ENCODE measurements at places on chromosomes 6 and 20. TPM values are rescaled to one million over a fixed set of nuclear protein-coding genes. Genes with fewer than 3 reads are reported as not detected.
A peak's percentile ranks its signal among the peaks of the same experiment; 100 is the strongest.

DNA sequence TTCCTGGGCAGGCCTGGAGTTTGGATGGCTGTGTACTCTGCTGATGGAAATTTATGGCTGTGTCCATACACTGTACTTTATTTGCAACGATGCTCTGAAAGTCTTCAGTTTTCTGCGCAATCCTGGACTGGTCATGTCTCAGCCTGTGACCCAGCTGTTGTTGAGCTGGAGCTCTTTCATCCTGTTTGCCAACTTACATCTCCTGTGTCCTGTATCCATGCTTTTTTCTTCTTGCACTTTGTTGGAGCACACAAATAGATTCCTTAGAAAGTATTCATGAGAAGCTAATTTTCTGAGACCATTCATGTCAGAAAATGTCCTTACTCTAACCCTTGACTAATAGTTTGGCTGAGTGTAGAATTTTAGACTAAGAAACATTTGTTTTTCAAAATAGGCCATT is 251.2 kb downstream of the BCKDHB start:
- peaks cover 2% of the 10 kb centered on the region for H3K4me1 ChIP-seq
- no peaks in the 10 kb centered on the region for H3K27me3 ChIP-seq
- DNase-seq = peak; percentile 79
- H3K4me3 ChIP-seq = no peak overlapping the region
- peak overlapping the region; percentile 6 for H3K27ac ChIP-seq

DNA sequence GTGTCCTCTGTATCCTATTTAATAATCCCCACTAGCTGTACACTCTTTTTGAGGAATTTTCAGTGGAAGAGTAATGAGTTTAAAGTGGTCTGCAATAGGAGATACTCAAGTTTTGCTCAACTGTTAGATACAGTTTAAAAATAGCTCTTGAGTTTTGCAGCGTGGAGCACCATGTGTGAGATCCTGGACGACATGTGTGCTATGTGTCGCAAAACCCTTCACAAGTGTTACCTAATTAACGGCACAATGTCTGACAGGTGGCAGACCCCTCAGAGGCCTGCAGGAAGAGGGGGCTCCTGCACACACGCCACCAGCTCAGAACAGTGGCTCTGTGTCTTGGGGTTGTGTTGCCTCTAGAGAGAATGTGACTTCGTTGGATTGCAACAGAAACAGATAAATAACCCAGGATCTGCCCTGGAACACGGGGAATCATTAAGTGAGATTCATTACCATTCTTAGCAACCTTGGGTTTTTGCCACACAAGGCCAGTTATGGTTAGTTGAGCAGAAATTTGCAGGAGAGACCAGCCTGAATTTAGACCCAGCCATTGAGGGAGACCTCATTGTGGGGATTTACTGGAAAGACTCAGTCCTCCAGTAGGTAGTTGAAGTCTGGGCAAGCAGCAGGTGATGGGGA is 73.8 kb downstream of the SASH1 start:
- H3K36me3 ChIP-seq = no peaks in the 10 kb centered on the region
- H3K27ac ChIP-seq = no peak overlapping the region
- H3K27me3 ChIP-seq = no peaks in the 10 kb centered on the region
- H3K4me1 ChIP-seq = peaks cover 15% of the 10 kb centered on the region
- DNase-seq = peak; percentile 59
- no peak overlapping the region for H3K4me3 ChIP-seq

DNA sequence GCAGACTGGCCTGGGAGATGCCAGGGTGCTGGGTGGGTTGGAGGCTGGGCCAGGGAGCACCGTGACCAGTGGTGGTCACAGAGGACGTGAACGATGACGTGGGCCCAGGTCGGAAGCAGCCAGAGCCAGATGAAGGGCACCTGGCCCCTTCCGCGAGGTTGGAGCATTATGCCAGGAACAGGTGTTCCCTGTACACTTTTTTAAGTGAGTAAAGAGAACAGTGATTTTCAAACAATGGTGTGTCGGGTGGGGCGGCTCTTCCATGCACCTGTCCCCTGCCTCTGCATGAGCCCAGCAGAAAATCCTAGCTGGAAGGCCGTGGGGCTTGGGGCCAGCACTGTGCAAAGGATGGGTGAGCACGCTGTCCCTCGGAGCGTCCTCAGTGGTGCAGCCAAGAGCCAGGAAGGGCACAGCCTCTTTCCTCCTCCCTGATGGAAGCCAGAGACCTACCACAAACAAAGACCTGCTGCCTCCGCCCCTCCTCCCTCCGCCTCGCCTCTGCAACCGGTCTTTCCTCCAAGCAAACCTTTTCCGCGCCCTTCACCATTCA is 350.5 kb downstream of the ZFAND3 start:
- no peak overlapping the region for H3K27ac ChIP-seq
- no peak for DNase-seq
- peaks cover 12% of the 10 kb centered on the region for H3K36me3 ChIP-seq
- H3K4me1 ChIP-seq = peaks cover 25% of the 10 kb centered on the region
- no peaks in the 10 kb centered on the region for H3K27me3 ChIP-seq
- H3K4me3 ChIP-seq = no peak overlapping the region

DNA sequence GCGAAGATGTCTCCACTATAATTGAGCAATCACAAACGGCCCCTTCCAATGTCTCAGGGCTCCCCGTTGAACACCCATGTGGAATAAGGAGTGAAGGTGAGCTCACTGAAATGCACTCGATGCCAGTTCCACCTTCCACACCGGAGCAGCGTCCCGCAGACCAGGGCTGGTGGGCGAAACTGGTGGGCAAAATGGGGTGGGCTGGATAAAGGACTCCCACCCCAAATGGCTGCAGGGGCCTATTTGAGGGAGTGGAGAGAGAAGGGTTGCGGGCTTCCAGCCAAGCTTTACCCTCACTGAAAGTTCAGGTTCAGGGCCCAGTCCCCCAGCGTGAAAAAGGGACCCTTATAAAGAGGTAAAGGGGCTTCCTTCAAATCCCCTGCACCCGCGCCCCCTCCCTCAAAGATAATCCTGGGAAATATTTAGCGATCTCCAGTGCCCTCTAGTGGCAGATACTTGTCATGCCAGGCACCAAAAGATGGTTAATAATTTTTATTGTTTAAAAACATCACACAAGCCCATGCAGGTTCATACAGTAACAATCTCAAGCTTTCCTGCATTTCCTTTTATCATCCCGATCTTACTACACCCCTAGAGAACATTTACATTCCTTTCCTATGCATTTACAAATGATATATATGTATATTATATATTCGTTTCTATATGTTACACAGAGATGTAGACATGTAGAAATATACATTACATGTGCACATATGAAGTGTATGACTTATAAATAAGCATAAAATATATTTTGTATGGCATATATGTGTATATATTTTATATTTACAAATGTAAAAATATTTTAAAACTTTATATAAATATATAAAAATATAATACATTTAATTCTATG is 58.2 kb upstream of the NKX2-2 start:
- H3K4me3 ChIP-seq = no peak overlapping the region
- H3K36me3 ChIP-seq = no peaks in the 10 kb centered on the region
- no peak overlapping the region for H3K27ac ChIP-seq
- H3K27me3 ChIP-seq = peaks cover 9% of the 10 kb centered on the region
- peak; percentile 5 for DNase-seq
- no peaks in the 10 kb centered on the region for H3K4me1 ChIP-seq

DNA sequence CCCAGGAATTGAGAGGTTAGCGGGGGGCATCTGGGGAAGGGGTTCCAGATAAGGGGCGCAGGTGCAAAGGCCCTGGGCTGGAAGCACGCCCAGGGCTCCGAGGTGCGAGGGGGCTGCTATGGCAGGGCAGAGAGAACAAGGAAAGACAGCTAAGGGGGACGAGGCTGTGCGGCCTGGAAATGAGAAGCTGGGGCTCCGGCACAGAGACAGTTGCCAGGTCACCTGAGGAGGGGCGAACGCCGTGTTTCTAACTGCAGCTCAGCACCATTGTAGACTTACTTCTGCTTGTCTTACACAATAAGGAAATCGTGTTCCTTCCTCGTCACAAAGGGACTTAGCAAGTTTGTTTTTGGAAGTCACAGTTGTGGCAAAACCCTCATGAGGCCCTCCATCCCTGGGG is 68.9 kb upstream of the TBXT start:
- peak; percentile 7 for DNase-seq
- no peaks in the 10 kb centered on the region for H3K36me3 ChIP-seq
- H3K4me1 ChIP-seq = no peaks in the 10 kb centered on the region

DNA sequence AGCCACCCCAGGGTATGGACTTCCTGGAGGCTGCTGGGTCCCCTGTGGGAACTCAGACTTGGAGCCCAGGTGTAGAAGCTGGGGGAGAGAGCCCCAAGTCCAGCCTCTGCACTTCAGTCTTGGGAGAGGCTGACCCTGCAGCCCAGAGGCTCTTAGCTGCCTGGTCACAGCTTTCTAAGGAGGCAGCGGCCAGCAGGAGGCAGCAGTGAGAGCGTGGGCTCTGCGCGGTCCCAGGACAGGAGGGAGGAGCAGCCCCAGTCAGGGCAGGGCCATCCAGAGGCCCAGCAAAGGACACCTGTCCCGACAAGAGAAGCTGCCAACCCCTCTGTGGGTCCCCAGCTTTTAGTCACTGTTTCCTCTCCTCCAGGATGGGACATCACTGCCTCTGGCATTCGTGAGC is 9.4 kb downstream of the TREML2 start:
- H3K27ac ChIP-seq = no peak overlapping the region
- no peak overlapping the region for H3K4me3 ChIP-seq
- H3K4me1 ChIP-seq = no peaks in the 10 kb centered on the region
- H3K36me3 ChIP-seq = no peaks in the 10 kb centered on the region
- H3K27me3 ChIP-seq = peaks cover 6% of the 10 kb centered on the region

DNA sequence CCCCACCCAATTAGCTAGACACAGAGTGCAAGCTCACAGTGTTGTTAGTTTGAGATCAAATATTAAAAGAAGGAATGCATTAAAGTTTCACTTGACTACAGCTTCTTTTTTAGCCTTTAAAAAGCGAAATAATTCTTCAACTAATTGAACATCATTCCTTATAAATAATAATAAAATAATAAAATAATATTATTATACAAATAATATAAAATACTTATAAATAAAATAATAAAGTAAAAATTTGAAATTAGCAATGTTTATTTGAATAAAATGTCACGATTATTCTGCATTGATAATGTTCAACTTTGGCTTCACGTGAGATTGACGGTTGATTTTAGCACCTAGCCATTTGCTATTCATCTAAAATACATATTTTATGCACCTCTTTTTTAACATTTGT is 819.3 kb downstream of the FRK start:
- H3K4me3 ChIP-seq = no peak overlapping the region
- no peaks in the 10 kb centered on the region for H3K4me1 ChIP-seq
- H3K36me3 ChIP-seq = no peaks in the 10 kb centered on the region
- no peak overlapping the region for H3K27ac ChIP-seq
- no peaks in the 10 kb centered on the region for H3K27me3 ChIP-seq

PACSIN1 gene
- 3.0 TPM for polyA plus RNA-seq

DNA sequence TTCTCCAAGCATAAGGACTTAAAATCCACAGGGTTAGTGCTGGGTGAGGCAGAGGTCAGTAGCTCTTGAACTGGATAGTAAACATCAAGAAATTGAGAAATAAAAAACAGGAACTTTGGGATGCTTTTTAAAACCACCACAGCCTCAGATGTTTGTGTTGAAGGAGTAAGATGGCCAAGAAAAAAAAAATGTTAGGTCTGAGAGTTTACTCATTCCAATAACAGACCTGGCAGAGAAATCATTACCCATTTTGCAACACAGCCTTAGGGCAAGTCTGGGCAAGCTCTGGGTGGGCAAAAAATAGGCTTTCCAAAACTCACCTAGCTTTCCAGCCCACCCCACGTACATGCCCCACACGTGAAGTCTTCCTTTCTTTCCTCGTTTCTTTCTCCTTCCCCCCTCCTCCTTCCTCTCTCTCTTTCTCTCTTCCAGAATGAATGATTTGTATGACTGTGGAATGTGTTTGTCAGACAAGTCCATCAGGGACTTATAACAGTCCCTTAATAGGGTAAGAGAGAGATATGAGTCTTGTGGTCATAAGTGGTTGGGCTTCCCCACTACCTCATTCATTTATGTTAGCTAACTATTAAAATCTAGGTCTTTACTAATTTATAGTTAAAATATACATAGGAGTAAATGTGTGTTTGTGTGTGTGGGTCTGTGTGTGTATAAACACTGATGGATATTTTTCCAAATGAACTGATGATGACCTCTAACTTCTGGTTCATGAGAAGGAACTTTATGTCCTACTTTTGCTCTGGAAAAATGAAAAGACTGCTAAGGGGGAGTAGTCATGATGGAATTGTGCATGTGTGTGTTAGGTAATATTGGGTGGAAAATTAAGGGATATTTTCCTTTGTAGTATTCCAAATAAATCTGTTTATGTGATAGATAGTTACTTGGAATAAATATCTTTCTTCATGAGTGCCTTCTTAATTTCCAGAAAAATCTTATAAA is 18.0 kb upstream of the DSE start:
- H3K27me3 ChIP-seq = no peaks in the 10 kb centered on the region
- no peak overlapping the region for H3K27ac ChIP-seq
- no peaks in the 10 kb centered on the region for H3K36me3 ChIP-seq
- no peaks in the 10 kb centered on the region for H3K4me1 ChIP-seq
- H3K4me3 ChIP-seq = no peak overlapping the region
- DNase-seq = peak; percentile 57

ABHD16B gene
- not detected for polyA plus RNA-seq

GRCh38 chr6:32146287-32146686 is 5.5 kb downstream of the PRRT1 start:
- H3K27ac ChIP-seq = no peak overlapping the region
- no peaks in the 10 kb centered on the region for H3K36me3 ChIP-seq
- H3K27me3 ChIP-seq = peaks cover 54% of the 10 kb centered on the region
- H3K4me1 ChIP-seq = peaks cover 9% of the 10 kb centered on the region

- no peak overlapping the region for H3K27ac ChIP-seq
- peaks cover 7% of the 10 kb centered on the region for H3K27me3 ChIP-seq
- DNase-seq = no peak
- H3K4me3 ChIP-seq = no peak overlapping the region
- H3K4me1 ChIP-seq = no peaks in the 10 kb centered on the region
Measured at GRCh38 chr20:37651932-37652331, 41.9 kb upstream of the CTNNBL1 start.

DNA sequence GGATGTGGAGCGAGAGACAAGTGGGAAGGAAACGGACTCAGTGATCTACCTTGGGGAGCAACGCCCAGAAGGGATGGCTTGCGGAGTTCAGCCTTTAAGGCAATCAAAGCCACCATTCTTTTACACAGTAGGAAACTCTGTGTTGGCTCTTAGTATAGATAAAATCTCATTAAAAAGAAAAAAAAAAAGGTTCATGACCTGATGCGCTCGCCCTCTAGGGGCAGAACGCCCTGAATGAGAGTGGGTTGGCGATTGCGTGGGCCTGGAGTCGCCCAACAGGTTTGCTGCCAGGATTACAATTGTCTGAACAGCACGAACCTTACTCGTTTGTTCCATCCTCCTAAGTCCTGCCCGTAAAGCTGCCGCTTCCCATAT is 1.2 kb downstream of the TPD52L1 start:
- H3K27ac ChIP-seq = peak overlapping the region; percentile 67
- no peaks in the 10 kb centered on the region for H3K36me3 ChIP-seq
- H3K27me3 ChIP-seq = peaks cover 6% of the 10 kb centered on the region

DNA sequence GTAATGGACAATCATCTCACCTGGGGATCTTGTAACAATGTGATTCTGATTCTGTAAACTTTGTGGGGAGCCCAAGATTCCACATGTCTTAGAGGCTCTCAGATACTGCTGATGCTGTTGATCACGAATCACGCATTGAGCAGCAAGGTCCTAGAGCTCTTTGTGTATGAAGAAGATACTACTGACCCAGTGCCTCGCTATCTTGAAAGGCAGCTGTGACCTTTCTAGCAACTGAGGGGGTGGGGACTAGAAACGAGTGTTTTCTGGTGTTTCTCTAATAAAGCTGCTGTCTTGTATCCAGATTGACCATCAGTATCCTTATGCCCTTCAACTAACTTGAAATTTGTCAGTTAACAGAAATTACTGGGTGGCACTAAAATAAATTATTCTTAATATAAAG is 142.9 kb downstream of the MTHFD1L start:
- no peak for DNase-seq
- no peak overlapping the region for H3K27ac ChIP-seq
- H3K27me3 ChIP-seq = no peaks in the 10 kb centered on the region
- H3K4me1 ChIP-seq = peaks cover 15% of the 10 kb centered on the region
